ENCODE measurements at places on chromosomes 6 and 20.

GRCh38 chr20:5197270-5197827 lies 70.5 kb downstream of the CDS2 start:
- DNase-seq: no peak

DNA sequence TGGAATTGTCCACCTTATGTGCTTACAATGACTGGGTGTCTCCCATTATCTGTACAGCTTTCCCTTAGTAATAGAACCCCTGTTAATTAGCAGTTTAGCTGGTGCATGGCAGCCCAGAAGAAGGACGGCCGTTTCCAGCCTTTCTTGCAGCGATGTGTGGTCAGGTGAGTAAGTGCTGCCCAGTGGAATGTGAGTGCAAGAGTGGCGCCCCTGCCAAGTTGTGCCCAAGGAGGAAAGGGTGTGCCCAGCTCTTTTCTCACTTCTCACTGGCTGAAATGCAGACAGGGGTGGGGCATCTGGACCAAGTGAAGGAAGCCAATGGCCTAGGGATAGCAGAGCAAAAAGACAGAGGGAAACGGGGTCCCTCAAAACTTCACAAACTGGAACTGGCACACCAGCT lies 296.8 kb downstream of the PREX1 start:
- DNase-seq: no peak

DNA sequence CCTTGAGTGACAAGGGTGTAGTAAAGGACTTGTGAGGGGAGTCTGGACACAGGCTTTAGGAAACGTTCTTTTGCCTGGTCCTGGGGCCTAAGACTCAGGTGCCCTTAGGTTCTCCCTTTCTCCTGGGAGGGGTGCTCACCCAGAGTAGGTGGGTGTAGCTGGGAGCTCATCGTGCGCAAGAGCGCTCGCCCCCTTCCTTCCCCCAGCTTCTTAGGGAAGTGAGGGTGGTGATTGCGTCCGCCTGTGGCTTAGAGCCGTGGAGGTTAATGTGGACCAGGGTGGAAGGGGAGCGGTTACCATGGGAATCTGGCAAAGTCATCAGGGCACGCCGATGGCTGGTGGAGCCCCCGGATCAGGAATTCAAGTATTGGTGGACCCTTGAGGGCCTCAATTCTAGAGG lies 3.3 kb upstream of the AARS2 start:
- no peak for DNase-seq

DNA sequence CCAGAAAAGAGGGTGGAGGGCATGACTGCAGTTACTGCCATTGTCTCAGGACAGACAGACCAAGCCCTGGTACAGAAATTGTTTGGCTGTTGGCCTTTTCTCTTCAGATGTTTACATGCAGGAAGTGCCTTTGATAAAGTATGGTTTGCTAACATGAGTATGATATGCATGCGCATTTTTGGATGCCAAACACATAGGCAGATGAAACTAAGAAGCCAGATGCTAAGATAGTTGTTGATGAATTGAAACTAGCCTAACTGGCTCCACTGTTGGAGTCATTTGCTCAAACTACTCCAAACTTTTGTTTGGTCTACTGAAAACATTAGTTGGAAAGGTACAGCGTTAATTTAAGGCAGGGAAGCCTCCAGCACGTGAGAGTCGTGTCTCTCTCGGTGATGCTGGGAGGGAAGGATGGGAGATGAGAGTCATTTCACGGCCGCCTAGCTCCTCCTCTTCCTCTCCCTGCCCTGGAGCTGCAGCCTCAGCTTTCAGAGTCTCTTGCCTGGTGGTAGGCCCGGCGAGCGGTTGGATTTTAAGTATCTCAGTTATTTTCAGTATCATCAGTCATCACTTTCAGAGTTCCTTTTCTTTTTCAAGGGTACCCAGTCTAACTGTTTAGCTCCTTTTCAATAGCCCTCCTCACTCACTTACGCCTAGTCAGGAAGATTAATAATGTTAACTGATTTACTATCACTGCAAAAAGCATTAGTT lies 29.7 kb downstream of the RREB1 start:
- peak; percentile 29 for DNase-seq

- DNase-seq: no peak
These were observed 49.2 kb downstream of the GNAS start for GRCh38 chr20:58901488-58902402.

DNA sequence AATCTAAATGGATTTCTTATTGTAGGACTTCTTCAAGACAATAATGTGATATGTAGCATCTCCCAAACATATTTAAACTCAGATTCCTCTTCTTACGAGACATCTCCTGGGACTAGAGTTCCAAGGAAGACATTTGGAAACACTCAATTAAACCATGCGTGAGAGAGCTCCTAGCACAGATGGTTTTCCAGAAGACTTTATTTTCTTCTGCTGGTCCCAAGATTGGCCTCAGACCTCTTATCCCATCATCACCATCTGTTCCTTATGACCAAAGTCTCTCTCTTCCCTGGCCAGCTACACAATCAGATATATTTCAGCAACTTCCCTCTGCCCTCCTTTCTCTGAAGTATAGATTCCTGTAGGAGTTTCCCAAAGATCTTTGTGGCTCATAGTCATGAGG lies 93.2 kb upstream of the JARID2 start:
- DNase-seq: no peak

- no peak for DNase-seq
These were observed 615.0 kb downstream of the HDGFL1 start for GRCh38 chr6:23184351-23184750.

DNA sequence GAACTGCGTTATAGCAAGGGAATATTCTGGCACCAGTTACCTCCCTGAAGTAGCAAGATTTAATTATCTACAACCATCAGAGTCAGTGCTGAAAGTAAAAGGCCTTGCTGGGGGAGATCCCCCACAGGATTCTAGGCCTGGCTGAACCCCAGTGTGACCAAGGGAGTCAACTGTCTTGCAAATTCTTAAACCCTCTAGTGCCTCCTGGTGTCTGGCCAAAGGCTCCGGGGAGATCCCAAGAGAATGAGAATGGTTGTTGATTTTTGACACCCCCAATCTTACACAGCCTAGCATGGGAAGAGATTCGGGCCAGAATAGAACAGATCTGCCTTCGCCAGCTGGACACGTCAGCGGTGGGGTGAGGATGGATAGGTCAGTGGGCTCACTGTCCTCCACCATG lies 179.4 kb downstream of the ERMARD start:
- DNase-seq: no peak

DNA sequence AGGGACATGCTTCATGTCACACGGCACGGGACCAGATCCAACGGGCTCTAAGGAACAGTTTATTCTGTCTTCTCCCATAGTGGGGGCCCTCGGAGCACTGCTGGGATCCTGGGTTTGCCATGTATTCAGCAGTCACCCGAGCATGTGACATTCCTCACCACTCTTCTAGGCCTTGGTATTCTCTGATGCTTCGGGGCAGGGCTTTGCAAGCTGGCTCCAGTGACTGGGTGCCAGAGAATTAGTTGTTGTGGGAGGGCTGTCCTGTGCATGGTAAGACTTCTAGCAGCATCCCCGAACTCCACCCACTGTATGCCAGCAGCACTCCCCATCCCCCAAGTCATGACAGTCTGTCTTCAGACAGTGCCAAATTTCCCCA lies 5.4 kb downstream of the CCN5 start:
- no peak for DNase-seq

DNA sequence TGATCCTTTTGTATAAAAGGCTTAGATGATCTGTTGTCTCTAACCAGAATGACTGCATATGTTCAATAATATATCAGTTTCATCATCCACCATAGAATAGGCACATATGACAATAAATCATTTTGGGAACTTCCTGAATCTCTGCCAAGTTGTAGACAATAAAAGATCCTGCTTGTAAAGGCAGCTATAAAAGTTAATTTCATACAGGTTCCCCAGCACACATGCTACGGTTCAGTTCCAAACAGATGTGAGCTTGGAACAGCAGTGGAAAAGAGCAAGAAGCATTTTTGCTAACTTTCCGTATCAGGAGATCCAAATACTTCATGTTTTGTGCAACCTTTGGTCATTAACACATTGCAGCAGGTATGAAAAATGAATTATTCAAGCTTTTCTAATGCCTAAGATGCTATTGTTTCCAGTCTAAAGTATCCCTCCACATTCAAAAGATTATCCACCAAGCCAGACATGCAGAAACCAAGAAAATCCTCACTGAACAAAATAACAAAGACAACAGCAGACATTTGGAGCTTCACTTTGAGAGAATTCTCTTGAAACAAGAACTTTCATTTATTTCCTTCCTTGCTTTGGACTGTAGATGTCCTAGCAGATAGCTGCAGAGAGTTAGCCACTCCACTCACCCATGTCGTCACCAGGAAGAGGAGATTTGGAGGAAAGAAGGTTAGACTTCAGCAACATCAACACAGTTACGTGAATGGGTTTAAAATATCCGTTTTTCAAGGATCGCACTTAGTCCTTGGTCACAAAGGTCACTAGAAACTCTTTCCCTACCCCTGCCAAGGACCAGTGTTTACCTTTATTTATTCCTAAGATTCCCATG lies 453.5 kb upstream of the JARID2 start:
- DNase-seq: no peak

DNA sequence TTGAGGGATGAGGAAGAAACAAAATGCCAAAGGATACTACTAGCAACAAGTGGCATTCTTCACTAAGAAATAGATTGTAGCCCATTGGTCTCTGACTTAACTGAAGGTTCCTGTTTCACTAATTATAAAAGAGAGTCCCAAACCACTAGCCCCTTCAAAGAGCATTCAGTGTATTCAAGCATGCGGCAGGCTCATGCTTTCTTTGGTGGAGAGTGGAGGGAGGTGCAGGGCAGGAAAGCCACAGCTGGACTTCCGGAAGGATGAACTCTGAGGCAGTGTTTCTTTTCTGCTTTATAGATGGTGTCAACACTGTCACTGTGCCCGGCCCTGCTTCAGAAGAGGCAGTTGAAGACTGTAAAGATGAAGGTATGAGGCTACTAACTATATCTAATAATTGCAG lies 636.1 kb downstream of the KIF16B start:
- no peak for DNase-seq

DNA sequence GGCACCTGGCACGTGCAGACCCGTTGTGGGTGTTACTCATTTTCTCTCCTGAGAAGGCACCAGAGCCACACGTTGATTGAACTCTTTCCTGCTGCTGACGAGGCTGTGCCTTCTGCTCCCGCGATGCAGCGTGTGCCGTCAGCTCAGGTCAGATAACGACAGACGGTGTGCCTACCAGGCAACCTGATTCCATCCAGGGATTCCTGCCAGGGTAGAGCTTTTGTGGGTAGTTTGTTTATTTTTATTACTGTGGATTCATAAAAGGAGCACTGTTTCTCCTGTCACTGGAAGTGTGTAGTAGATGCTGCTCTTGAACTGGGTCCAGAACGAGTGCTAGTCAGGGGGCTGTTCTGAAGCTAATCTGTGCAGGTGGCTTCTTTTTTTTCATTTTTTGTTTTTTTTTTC lies 20.7 kb downstream of the PRPF6 start:
- DNase-seq: no peak

DNA sequence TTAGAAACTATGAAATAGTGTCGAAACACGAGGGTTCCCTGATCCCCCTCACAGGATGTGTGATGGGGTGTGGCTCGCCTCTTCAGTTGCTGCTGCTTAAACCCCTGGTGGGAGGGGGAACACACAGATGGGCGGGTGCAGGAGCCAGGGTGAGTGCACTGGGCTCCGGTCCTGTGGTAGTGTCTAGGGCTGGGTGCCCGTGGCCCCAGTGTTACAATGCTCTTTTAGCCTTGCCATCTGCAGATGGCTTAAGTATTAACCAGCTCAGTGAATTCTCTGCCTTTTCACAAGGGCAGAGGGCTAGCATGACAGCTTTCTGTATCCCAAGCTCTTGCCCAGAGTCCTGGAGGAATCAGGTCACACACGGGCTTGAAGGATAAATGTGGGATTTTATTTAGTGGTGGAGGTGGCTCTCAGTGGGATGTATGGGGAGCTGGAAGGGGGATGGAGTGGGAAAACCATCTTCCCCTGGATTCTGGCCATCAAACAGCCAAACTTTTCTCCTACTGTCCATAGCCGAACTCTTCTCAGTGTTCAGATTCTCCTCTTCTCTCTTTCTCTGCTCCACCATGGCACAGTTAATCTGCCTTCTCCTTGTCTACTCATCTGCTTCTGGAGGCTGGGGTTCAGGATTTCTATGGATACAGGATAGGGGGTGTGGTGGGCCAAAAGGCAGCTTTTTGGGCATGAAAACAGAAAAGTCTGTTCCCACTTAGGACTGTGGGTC lies 659.0 kb downstream of the EPM2A start:
- no peak for DNase-seq

DNA sequence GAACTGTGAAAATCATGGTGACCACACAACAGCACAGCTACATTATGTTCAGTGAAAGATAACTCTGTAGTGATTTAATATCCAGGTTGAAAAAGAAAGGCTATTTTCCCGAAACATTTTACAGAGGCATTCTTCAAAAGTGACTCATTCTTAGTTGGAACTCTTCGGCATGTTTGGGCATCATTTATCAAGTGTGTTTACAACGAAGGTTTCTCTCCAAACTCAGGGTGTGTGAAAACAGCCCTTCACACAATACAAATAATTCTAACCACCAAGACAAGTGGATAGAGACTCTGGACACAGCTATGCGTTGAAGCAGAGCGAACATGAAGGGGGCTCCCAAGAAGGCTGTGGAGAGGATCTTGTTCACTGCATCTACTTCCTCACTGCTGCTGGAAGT lies 57.6 kb downstream of the CBLN4 start:
- no peak for DNase-seq

- DNase-seq: no peak
These were observed 121.3 kb downstream of the VEGFA start for GRCh38 chr6:43891072-43891870.

- no peak for DNase-seq
These were observed 42.1 kb downstream of the IYD start for GRCh38 chr6:150410906-150411305.

DNA sequence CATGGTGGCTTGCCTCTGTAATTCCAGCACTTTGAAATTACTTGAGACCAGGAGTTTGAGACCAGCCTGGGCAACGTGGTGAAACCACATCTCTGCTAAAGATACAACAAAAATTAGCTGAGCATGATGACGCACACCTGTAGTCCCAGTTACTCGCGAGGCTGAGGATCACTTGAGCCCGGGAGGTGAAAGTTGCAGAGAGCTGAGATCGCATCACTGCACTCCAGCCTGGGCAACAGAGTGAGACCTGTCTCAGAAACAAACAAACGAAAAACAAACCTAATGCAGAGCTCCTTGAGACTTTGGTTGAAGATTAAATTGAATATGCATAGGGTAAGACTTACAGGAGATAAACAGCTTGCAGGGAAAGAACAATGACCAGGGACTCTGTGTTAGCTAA lies 80.8 kb downstream of the SCAF8 start:
- no peak for DNase-seq

- no peak for DNase-seq
These were observed 104.5 kb downstream of the MKKS start for GRCh38 chr20:10329387-10330005.

DNA sequence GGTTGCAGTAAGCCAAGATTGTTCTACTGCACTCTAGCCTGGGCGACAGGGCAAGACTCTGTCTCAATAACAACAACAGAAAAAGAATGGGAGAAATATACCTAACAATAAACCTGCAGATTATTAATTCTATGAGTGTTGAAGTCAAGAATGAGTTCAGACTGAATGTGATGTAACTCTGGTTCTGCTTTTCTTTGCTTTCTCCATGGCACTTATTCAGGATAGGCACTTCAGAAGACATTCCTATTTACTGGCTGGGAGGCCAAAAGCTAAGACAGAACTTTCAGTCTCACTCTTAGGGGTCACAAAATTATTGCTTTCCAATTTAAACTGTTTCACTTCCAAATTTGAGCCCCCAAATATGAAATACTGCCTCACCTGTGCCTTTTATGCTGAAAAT lies 15.7 kb upstream of the PRIM2 start:
- no peak for DNase-seq

- DNase-seq: no peak
These were observed 29.4 kb downstream of the SDCBP2 start for GRCh38 chr20:1299522-1299921.

Measured in stimulated activated CD4-positive, alpha-beta T cell treated with anti-CD3 and anti-CD28 coated beads, TNF-alpha, amount 100 ng/mL, for 1 hour (primary cell).